ENCODE measurements at places on chromosomes 6 and 20.
A peak's percentile ranks its signal among the peaks of the same experiment; 100 is the strongest.

DNA sequence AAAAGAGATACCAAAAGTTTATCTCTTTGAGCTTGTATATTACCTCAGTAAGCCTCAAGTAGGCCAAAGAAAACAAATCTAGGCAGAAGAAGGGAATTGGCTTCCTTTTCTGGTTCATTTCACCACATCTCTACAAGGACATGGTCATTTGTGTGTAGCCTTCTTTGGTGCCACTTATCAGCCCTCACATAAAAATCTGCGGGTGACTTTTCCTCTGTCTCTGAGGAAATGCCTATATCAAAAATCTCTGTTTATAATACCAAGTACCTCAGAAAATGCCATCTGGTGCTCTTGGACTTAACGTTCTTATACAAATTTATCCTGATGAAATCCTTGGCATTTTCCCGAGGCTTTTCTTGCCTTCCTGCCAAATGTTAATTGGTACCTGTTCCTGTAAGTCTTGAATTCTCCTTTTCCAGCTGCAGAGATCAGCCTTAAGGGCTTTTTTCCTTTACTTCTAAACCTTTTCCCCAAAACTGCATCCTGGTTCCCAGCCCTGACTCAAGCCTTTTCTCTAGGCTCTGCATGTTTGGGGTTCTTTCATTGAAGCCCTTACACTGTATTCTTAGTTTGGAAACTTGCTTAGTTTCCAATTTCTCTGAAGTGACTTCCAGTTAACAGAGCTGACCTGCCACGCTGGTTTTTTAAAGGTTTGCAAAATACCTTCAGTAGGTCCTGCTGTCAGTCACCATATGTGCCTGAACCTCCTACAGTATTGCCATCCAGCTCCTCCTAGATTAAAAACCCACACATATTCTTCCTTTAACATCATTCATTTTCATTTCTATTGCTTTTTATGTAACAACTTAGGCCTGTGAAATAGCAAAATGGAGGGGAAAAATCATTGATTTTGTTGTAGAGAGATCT, 191.2 kb upstream of the PREP start:
- no peak for DNase-seq

DNA sequence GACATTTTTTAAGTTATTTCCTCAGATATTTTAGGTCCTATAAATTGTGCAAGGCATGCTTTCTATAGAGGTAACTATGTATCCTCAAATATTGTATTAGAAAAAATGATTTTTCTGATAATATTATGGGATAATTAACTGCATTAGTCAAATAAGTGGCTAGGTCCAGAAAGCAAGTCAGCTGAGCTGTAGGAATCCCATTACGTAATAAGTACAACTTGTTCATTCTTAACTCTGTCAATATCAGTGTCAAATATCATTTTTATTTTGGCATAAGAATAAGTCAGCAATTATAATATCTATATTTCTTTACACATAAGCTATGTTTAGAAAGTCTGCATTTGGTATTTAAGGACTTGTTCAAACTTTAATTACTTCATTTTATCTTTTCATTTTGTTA, 830.9 kb upstream of the GJE1 start:
- no peak for DNase-seq

GRCh38 chr6:34509782-34510181, 43.9 kb downstream of the PACSIN1 start:
- no peak for DNase-seq

GRCh38 chr6:138555421-138555988, 56.2 kb upstream of the NHSL1 start:
- no peak for DNase-seq

DNA sequence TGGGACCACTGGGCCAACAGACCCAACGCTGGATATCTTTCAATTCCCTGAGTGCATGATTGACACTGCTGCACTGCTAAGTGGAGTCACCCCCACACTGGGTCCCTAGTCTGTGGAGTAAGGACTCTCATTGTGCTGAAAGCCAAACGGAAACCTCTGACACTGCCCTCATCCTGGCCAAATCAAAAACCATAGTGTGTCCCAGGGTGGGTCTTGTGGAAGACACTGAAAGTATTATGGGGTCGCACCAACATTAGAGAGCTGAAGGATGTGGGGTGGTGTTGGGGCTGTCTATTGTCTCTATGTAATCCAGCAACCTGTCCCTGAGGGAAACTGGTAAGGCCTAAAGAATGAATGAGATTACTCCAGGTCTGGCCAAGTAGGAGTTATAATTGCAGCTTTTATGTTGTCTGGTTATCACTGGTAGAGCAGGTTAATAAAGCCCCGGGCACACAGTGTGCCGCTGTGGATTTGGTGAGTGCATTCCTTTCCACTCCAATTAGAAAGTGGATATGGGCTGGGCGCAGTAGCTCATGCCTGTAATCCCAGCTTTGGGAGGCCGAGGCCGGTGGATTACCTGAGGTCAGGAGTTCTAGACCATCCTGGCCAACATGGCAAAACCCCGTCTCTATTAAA, 57.9 kb downstream of the HLA-A start:
- DNase-seq: no peak

DNA sequence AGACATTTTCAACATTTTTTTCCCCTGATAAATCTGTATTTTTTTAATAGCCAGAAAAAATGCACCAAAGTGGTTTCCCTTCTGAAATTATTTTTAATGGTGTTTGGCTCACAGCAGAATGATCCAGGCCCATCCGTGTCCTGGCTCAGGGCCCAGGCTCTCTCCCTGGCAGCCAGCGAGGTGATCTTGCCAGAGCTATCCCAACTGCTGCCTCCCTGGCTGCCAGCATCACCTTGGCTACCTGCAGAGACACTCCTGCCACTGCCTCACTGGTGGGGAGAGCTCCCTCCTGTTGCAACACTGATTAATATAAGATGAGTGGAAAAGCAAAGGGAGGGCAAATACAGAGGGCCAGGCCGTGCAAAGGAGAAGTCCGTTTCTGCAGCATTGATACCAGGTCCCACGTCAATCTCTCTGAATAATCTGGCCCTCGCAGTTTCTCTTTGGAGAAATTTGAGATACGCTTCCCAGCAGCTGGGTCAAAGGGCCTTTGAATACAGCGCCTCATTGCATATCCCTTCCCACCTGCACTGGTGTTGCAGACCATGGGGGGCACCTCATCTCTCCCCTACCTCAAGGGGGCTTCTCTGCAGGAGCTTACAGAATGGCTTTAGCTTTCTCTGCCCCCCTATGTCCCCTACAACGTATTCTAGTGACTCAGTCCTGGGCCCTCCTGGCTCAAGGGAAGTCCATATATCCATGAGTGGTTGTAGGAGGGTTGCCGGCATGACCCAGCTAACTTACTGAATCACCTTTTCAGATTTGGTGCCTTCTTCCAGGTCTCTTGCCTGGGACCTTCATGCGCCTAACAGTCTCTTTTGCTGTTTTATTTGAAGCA, 12.8 kb upstream of the DSTN start:
- no peak for DNase-seq

- DNase-seq: no peak
Observed at GRCh38 chr6:167469672-167470071, 144.8 kb downstream of the TTLL2 start.

DNA sequence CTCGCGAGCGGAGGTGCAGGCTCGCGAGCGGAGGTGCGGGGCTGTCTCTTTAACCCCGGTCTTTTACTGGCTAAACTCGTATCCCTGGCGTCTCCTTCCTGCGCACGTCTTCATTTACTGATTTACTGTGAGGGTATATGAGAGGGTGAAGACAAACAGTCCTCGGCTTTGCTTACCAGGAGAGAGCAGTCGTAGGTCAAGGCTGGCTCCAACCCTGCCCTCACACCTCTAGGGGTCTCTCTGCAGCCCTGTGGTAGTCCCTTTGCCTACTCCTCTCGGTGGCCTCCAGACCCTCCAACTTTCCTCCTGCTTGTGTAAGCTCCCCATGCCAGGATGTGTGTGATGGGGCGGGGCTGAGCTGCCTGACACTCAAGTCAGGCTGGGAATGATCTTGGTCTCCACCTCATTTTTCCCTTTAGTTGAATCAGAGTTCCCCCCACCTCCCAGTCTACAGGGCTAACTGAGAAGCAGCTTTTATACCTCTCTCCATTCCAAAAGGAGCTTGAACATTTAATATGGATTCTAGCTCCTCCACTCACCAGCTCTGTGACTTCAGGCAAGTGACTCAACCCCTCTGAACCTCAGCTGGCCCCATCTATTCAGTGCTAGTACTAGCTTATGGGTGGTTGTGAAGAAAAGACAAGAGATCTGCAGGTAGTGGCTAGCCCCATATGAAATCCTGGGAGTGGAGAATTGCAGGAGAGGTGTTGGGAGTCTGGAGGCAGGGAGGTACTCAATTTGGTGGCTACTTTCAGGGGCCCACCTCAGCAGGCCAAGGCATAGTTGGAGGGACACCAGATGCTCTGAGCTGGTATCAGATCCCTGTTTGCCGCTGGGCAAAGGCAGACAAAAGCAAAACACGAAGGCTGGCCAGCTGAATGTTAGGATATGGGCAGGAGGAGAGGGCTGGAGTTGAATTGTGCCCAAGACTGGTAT, 902 bp downstream of the SLC29A1 start:
- no peak for DNase-seq

DNA sequence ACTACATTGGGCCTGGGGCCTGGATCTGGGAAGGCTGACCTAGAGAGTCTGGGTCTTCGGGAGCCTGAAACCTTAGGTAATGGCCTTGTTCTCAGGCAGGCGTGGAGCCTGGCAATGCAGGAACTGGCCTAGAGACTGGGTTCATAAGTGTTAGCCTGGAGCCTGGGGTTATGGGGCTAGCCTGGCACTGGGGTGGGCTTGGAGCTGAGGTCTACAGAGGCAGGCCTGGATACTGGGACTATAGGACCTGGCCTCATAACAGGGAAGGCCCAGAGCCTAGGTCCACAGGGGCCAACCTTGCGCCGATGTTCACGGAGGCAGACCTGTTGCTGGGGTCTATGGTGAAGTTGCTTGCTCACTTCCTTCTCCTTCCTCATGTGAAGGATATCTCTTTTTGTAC, 843.8 kb upstream of the GJE1 start:
- DNase-seq: no peak

DNA sequence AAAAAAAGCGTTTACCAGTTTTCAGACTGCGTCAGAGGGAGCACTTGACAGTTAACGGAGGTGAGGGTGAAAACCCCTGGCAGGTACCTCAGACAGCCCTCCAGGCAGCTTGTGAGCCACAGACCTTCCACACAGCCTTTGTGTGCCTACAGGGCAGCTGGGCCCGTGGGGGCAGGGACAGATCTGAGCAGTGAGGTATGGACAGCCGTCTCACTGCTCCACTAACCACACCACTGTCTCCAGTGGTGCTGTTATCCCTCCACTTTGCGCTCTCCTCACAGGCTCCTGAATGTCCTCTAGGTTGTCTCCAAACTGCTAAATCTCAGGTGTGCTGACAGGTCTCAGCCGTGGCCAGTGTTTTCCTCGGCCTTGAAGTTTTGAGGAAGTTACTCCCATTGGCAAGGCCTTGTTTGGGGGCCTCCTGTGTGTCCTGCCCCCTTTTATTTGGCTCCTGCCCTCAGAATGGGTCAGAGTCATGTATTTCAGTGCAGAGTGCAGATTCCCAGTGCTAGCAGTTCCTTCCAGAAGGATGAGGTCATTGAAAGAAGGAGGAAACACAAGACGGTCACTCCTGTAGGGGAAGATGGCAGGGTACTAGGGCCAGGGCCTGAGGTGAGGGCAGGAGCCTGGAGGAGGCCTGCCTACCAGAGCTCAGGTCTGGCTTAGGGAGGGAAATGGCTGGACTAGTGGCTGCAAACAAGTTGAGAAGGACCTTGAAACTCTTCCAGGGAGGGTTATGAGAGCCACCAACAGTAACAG, 11.8 kb downstream of the GFRA4 start:
- DNase-seq: no peak

GRCh38 chr6:63581355-63582013, 9.2 kb downstream of the LOC128125822 start:
- DNase-seq: no peak

- no peak for DNase-seq
Observed at GRCh38 chr6:13417431-13417830, 70.0 kb downstream of the GFOD1 start.

DNA sequence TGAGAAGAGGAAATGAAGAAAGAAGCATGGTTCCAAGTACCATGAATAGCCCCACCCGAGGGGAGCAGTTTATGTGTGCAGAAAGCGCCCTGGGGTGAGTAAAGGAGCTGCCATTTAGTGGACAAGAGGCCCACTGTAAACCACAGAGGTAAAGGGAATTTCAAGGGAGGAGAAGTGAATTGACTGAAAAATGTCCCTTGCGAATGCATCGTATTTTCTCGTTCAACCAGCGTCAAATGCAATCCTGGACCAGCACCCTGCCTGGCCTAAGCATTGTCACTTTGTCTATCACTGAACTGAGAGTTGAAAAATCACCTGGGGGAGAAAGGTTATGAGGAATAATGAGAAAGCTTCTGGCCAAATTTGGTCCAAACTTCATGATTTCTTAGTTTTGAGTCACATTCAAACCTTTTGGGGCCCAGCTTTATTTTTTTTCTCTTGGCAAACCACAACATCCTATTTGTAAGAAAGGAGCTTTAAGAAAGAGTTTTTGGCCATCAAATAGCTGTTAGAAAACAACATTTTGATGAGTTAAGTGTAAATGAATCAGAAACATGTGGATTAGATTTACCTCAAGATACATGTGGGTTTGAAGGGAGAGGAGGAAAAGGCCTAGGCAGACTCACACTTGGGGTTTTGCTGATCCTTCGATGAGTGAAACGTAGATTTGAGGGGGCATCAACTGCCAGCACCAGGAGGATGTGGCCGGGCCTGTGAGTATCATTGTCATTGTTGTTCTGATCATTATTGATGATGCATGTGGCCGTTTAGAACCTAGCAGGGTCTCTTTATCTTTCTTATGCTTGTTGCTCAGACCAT, 214.0 kb downstream of the CLIC5 start:
- peak; percentile 72 for DNase-seq

- no peak for DNase-seq
Observed at GRCh38 chr20:677957-678356, 2.4 kb upstream of the SCRT2 start.

- no peak for DNase-seq
Observed at GRCh38 chr20:9225879-9226278, 157.0 kb downstream of the PLCB4 start.

- no peak for DNase-seq
Observed at GRCh38 chr6:85126485-85127167, 323.3 kb upstream of the NT5E start.

GRCh38 chr6:159714404-159714803, 12.9 kb upstream of the WTAP start:
- no peak for DNase-seq

DNA sequence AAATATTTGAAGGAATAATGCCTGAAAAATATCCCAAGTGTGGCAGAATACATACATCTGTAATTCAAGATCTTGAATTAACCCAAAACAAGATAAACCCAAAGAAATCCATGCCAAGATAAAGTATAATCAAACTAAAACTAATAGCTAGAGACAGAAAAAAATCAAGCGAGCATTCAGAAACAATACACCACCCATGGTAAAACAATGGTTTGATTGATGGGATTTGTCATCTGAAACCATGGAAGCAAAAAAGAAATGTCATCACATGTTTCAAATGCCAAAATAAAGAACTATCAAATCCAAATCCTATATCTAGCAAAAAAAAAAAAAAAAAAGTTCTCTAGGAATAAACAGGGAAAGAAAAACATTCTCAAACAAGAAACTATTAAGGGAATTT, 5.1 kb upstream of the DEFB127 start:
- no peak for DNase-seq

- DNase-seq: no peak
Observed at GRCh38 chr6:3984494-3984893, 94.4 kb downstream of the FAM217A start.
